Stimulated activated CD4-positive, alpha-beta T cell treated with anti-CD3 and anti-CD28 coated beads, Interleukin-1b, Interleukin-23, amount 100 ng/mL, for 48 hours (primary cell): ENCODE measurements at places on chromosomes 12 and 14.

DNA sequence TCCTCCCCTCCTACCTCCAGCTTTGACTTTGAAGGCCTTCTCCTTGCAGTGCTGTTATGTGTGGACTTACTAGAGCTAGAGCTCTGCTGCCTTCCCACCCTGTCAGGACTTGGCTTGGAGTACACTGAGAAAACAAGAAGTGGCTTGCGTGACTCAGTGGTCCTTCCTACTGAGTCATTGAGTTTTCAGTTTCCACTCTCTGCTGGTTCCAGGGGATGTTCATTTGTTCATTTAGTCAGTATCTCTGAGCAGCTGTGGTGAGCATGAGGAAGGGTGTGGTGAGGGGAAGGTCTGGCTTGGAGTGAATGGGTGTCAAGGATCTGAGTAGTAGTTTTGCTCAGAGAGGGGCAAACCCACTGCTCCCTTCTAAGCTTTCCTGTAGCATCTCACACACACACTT lies 17.2 kb upstream of the ELK3 start:
- DNase-seq, result peak; percentile 88

DNA sequence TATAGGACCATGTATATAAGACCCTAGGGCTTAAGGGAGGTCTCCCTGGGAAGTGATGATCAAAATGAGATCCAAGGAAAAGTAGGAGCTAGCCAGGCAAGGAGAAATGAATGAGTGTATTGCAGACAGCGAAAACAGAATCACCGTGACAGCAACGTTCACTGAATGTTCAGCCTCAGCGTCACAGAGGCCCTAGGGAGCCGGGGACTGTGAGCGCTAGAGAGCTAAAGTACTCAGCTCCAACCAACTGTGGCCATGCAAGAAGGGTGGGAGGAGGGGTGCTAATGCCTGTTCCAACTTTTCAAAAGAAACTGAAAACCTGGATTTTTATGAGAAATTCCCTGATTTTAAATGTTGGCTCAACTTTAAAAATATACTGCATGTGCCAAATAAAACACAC lies 105.5 kb upstream of the CCND2 start:
- no peak for DNase-seq

- no peak for DNase-seq
These were observed 348.3 kb downstream of the ZFP36L1 start for GRCh38 chr14:68444449-68445168.

DNA sequence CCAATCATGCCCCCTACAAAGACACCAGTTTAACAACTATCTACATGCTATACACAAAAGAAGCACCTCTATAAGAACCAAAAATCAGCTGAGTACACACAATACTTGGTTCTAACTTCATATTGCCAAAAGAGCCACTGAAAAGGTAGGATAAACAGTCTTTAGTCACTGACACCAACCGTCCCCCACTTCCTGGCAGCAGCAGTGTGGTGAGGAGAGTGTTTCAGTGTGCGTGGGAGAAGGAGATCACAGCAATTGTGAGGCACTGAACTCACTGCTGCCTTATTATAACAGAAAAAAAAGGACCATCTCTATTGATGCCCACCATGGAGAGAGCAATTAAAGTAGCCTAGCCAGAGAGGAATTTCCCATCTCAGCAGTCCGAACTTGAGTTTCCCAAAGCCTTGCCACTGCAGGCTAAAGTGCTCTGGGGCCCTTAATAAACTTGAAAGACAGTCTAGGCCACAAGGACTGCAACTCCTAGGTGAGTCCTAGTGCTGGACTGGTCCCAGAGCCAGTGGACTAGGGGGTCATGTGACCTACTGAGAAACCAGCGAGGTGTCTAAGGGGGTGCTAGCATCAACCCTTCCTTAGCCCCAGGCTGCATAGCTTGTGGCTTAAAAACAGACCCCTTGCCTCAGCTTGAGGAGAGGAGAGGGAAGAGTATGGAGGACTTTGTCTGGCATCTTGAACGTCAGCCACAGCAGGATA lies 37.1 kb upstream of the LMNTD1 start:
- peak; percentile 68 for DNase-seq

GRCh38 chr12:20625531-20625930 lies 69.6 kb upstream of the SLCO1C1 start:
- no peak for DNase-seq

DNA sequence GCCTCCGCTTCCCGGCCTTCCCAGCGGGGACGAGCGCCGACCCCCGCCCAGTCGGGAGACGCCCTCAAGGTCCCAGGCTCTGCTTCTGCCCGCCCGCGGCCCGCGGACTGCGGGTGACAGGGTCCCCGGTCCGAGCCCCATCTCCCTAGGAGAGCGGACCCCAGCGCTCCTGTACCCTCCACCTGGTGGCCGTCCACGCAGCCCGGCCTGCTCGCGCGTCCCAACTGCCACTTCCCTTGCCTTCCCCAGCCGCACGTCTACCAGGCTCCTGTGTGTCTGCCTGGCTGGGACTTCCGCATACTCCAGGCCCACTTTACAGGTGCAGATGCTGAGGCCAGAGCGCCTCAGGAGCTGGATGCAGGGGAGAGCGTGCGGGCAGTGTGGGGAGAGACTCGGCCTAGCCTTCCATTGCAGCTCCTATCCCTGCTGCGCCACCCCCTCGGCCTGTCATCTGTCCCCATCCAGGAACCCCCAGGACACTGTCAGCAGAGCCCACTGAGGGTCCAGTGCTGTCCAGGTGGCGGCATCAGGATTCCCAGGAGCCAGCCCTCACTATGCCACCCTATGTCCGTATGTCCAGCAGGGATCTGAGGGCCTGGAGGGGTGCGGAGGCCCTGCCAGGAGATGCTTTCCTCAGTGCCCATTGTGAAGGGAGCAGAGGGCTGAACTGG lies 8.0 kb upstream of the ANKRD9 start:
- DNase-seq, result no peak

GRCh38 chr12:123278101-123278627 lies 6.5 kb upstream of the CDK2AP1 start:
- DNase-seq, result no peak

GRCh38 chr14:75273272-75274049 lies 5.2 kb upstream of the FOS start:
- DNase-seq, result no peak
